ENCODE measurements at places on chromosomes 12 and 14.

DNA sequence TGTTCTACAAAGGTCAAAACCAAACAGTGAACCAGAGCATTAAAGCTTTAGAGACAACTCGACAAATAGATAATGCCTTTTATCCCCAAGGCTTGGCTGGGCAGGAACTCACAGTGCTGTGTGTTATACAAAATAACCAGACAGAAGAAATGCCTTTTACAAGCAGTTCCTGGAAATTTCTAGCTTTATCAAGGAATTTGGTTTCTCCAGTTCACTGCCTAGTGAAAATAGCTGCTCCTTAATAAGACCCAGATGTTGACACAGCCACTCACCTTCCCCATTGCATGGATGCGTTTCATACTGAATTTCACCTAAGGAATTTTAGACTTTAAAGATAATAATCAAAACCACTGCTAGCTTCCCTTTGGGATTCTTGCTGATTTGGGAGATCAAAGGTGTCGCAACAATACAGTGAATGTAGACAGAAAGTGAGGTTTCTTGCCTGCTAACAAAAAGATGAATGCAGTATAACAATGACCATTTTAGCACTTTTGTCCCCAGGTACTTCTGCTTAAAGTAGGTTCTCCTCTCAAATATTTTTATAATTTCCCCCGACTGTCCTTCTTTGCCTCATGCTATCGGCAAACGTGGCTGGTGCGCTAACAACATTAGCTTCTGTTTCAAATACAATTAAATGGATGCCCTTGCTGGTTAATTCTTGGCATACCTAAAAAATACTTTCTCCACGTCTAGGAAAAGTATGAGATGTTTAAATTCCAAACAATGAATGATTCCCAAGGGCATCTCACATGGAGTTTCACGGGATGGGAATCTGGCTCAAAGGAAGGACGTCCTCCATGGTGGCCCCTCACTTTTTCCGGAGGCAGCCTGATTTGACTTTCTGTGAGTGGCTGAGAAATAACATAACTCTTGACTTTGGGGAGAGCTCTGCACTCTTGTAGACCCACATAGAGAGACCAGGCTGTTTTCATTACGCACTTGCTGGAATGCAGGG, 162.4 kb downstream of the C12orf75 start:
- DNase-seq = no peak

DNA sequence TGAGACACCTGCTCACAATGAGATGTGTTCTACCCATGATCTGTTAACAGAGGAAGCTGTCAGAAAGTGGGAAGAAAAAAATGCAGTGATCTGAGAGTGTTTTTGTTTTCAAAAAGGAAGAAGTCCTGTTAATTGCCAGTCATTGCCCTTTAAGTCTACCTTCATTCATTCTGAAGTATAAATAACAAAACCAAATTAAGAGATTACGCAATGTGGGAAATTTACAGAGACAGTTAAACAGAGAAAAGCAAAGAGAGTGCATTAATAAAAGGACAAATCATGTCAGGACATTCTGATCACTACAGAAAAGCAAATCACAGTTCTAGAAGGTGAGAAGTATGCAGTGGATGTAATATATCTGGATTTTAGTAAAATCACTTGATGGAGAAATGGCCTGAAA, 154.2 kb downstream of the NRXN3 start:
- DNase-seq = no peak

- DNase-seq = no peak
These were observed 51.2 kb downstream of the TESPA1 start for GRCh38 chr12:54933376-54933775.

GRCh38 chr12:32997471-32997870, 100.9 kb upstream of the PKP2 start:
- DNase-seq = no peak

DNA sequence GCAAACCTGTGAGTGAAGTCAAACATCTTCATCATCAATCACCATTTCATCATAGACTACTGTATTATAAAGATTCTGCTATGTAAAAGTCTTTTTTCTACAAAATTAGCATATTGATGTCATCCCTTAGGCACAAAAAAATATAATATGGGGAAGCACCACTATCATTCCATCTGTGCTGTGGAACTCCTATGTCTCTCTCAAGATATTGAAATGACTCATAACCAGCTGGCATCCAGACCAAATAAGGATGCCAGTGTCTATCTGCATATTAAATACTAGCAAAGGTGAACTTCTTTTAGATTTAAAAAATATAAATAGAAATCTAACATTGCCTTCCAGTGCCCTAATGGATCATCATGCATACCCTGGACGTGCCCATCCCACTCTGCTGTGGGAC, 17.9 kb upstream of the DCAF5 start:
- DNase-seq = no peak

- DNase-seq = no peak
These were observed 421 bp downstream of the GLT1D1 start for GRCh38 chr12:128853600-128854197.

- DNase-seq = peak; percentile 57
These were observed 565 bp downstream of the CCDC77 start for GRCh38 chr12:402029-402389.

- DNase-seq = peak; percentile 87
These were observed 34.1 kb downstream of the ITGA7 start for GRCh38 chr12:55673638-55674037.

GRCh38 chr14:90442388-90442787, 45.6 kb downstream of the CALM1 start:
- DNase-seq = no peak

- DNase-seq = no peak
These were observed 89.8 kb downstream of the SYT10 start for GRCh38 chr12:33349791-33350190.

- no peak for DNase-seq
These were observed 22.5 kb downstream of the SLC35E3 start for GRCh38 chr12:68768431-68768939.

- no peak for DNase-seq
These were observed 5.0 kb downstream of the CCND2 start for GRCh38 chr12:4278329-4279197.

DNA sequence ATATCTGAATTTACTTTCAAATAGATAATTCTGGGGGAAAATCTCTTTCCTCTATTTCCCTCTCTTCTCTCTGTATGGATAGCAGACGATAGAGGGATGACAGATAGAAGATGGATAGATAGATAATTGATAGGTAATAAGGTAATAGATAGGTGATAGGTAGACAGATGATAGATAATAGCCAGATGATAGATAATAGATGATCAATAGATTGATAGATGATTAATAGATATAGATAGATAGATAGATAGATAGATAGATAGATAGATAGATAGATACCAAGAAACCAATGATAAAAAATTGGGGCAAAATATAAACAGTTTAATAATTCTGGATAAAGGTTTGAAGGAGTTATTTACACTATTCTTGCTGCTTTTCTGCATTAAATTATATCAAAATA, 26.6 kb upstream of the RIMBP2 start:
- DNase-seq = no peak

DNA sequence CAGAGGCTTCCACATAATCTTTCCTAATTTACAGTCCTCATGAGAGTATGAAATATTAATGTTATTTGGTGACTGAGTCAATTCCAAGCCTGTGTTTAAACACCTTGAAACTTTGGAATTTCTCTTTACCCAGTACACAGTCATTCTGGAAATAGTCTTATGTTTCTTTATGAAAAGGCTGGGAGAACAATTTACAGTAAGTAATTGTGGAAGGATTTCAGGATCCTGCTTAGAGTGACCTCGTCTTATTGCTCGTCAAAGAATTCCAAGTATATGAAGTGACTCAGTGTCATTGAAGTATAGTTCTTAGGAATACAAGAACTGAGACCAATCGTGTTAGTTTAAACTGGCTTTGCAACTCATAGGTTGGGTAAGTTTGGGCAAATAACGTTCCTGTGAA, 634.2 kb downstream of the SLC16A7 start:
- no peak for DNase-seq

- DNase-seq = peak; percentile 61
These were observed 5.6 kb upstream of the JAG2 start for GRCh38 chr14:105173901-105174894.

DNA sequence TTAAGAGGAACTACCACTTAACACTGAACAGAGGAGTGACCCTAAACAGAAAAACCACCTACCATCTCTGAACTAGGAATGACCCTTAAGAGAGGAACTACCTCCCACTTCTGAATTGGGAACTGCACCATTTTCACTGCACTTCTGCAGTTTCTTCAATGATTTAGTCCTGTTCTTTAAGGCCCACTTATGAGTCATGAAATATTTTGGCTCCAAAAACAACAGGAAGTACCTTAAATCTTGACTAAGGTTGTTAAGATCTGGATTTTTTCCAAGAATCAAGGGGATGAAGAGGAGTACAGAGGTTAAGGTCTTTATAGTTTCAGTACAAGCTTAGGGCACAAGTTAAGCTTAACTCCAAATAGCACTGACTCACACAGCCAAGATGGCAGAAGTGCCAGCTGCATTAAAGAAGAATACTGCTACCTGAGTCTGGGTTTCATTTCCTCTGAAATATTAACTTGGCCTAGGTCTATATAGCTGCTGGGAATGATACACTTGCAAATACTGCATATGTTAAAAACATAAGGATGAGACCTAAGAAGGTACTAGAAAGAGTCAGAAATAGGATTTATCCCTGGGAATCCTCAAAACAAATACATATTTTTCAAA, 4.2 kb downstream of the NPC2 start:
- peak; percentile 47 for DNase-seq

DNA sequence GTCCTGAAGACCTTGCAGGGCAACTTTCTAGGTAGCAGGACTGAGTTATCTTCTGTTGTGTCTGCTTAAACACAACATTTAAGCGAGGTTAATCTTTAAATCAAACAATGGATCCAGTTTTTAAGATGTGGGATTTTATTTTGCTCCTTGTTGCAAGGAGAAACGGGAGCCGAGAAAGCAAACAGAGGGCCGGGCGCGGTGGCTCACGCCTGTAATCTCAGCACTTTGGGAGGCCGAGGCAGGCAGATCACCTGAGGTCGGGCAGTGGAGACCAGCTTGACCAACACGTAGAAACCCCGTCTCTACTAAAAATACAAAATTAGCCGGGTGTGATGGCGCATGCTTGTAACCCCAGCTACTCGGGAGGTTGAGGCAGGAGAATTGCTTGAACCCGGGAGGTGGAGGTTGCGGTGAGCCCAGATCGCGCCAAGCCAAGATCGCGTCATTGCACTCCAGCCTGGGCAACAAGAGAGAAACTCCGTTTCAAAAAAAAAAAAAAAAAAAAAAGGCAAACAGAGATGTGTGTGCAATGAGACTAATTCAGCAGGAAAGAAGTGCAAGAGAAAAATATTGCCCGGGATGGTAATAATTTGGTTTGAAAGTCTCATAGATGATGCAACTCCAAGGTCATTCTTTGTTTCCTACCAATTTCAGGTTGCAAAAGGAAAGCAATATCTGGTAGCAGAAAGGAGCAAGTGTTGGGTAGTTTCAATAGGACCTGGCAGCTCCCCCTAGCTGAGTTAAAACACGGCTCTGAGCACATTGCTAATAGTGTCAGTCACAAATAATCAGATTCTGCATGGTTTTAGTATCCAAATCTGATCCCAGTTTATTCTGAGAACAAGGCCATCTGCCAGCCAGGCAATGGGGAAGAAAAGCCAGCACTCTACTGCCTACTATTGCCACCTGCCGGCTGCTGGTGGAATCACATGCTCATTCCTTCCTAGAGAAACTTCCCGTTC, 141.4 kb downstream of the PPM1H start:
- DNase-seq = peak; percentile 64

GRCh38 chr12:106913456-106913855, 42.3 kb upstream of the TMEM263 start:
- no peak for DNase-seq

DNA sequence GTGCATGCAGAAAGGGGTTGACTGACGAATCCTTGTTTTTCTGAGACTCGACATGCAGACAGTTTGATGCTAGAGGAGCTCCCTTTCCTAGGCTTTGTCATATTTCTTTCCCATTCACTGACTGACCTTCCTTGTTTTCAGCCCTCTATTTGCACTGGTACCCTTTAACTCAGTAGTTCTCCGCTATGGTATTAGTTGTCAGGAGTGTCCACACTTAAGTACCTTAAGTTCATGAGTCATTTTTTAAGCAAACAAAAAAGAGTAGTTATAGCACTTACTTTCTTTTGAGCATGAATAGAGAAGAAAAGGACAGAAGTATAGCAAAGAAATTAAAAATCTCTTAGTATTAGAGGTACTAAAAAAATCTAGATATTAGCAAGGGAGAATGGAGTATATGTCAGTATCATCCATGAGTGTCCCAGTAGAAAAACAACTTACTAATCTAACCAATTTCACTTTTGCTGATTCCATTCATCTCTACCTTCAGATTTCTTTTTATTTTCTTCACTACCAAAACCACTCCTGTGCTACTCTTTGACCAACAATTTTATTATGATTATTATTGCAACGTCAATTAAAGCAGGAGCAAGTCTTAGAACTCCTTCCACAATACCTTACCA, 8.3 kb downstream of the ATP2B1 start:
- no peak for DNase-seq

DNA sequence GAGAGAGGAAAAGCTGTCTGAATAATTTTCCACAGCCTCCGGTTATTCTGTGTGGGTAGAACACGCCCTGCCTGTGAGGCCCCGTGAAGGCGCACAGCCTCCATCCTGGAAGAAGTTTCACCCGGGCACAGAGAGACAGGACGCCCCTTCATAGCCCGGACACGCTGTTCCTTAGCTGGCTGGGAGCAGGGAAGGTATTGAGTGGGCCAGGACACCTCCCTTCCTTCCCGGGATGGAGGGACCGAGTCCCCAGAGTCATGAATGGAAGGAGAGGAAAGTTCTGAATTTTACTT, 135.5 kb downstream of the GCH1 start:
- no peak for DNase-seq

- DNase-seq = no peak
These were observed 17.1 kb downstream of the FICD start for GRCh38 chr12:108531929-108532848.

DNA sequence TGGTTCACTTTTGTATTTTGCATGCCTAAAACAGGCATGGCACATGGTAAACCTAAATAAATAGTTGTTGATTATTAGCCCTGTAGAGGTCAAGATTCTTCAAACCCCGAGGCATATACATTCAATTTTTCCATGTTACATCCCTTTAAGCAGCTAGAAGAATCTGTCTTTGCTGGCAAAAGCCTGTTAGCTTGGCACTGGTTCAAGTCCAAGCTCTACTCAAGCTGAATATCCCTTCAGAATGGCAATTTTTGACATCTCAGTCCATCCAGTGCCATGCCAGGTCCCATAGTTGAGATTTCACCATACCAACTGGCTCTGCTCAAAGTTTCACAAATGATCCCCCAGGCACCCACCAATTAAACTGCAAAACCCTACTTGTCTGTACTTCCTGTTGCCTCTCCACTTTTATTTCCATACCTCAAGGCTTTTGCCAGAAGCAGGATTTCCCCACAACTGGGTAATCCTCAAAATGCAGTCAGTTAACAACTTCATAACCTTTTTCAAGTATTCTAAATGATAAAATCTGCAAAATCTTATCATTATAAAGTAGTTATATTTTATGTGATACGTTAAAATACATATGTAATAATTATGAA, 9.0 kb upstream of the DCN start:
- DNase-seq = no peak

DNA sequence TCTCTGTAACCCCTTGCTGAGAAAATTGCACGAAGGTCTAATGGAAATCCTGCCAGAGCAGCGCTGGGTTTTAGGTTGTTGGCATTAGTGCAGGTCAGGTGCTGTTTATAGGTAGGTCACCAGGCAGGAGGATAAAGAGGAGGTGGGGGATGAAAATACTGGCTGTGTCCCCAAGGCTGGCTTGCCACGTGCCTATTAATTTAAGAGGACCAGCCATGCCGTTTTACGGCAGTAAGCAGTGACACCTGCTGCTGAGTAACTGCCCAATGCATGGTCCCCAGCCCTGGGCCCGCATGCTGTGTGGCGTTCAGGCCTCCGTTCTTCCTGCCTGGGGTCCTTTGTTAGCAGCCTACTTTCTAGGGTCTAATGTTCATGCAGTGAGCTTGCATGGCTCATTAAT, 67.2 kb downstream of the WDR20 start:
- DNase-seq = no peak
